ENCODE measurements at places on chromosomes 5 and 9.

GRCh38 chr5:33346534-33346933 is 94.2 kb upstream of the TARS1 start:
- no peak for DNase-seq

GRCh38 chr5:23072179-23072578 is 219.0 kb upstream of the CDH12 start:
- DNase-seq, result no peak

DNA sequence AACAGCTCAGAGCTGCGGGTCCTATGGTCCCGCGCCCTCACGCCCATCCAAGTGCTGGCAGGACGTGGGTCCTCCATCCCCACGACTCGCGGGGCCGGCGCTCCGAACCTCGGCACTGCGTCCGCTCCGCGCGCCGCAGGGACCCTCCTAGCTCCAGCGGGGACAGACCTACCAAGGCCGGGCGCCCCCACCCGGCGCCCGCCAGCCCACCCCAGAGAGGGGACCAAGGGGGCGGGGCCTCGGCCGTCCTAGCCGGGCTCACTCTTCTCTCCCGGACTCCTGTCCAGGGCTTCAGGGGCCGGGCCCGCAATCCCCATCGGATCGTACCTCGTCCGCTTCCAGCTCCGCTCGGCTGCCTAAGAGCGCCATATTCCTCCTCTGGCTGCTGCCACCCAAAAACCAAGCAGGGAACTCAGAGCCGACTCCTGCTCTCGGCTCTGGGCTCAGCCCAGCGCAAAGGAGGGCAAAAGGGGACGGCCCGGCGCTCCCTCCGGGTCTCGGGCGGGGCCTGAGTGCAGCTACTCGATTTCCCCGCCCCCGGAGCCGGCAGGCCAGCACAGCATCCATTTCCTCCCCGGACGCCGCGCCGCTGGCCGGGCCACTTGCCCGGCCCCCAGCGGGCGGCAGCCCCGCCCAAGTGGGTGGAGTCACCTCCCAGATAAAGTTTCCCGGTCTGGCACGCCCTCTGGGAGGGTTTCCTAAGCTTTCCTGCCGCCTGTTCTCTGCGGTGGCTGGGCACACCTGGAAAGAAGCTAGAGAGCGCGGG is at the start of gene TTC39B:
Gene TTC39B (minus strand): TSS at position 460 of the 766 bp plus-strand sequence. CDS start 91 bp downstream, at position 369.
- DNase-seq, result peak; percentile 73

- no peak for DNase-seq
These were observed 134.5 kb downstream of the PALM2AKAP2 start for GRCh38 chr9:109914280-109915027.

- no peak for DNase-seq
These were observed 48.8 kb downstream of the FANCC start for GRCh38 chr9:95268681-95269080.
